ENCODE measurements at places on chromosomes 3 and 15.

DNA sequence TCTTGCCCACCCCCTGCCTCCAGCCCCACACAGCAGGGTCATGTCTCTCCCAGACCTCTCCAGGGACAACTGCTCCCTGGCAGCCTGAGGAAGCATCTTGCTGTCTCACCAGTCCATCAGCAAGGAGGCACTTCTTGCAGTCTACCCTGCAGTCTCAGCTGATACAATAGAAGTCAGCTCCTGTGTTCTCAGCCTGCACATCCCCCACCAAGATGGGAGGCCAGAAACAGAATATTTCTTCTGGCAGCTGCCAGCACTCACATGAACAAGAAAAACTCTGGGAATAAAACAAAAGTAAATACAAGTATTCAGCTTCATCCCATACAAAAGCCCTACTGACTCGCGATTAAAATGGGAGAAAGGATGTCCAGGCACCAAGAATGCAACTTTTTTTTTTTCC is 457.4 kb upstream of the PROK2 start:
- no peak for DNase-seq

DNA sequence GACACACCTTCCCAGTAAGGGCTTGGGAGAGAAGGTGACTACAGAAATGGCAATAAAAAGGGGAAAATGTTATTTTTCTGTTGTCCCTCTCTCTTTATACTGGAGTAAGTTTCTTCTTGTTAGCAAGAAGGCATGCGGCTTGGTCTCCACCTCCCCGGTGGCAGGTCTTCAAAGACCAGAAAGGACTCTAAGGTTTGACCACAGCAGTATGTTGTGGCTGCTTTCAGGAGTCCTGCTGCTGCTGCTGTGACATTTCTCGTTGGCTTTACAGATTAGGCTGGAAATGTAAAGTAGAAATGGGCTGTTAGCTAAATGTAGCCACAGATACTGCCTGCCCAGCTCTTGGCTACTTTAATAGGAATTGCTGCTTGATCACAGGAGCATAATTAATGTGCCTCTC is 175.8 kb upstream of the ZBTB20 start:
- no peak for DNase-seq

DNA sequence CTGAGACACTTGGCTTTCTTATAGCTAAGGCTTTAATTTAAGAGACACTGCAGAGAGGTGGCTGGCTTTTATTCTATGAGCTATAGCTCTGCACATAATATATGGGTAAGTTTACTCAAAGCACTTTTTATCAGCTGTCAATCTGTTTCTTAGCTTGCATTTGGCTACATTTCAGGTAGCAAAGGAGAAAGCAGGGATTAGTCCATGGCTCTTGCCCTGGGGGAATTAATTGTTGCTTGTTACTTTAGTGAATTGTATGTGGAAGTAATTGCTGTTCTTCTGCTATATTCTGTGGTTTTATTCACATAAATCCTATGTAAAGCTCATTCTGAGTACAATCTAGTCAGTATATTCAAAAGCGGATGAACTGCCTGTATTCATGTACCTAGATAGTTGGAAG is 14.4 kb upstream of the CCDC39 start:
- no peak for DNase-seq

- peak; percentile 72 for DNase-seq
These were observed 1.1 kb downstream of the RPS17 start for GRCh38 chr15:82538961-82539690.

- DNase-seq: no peak
These were observed 121.4 kb downstream of the ADCY5 start for GRCh38 chr3:123327480-123327879.

DNA sequence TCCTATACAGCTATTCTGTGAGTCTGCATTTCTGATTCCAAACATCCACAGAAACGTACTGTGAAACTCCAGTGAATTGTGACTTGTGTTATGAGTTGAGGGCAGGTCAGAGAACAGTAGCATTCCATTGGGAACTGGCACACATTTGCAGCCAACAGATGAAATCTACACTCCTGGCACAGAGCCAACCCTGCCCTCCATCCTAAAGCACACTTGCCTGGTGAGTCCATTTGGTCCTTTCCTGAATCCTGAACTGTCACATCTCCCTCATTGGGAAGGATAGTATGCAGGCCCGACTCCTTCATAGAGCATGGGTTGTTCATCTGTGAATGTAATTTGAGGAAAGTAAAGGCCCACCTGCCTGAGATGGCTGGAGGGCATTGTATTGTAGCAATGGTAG is 314.3 kb upstream of the RASGRP1 start:
- no peak for DNase-seq

DNA sequence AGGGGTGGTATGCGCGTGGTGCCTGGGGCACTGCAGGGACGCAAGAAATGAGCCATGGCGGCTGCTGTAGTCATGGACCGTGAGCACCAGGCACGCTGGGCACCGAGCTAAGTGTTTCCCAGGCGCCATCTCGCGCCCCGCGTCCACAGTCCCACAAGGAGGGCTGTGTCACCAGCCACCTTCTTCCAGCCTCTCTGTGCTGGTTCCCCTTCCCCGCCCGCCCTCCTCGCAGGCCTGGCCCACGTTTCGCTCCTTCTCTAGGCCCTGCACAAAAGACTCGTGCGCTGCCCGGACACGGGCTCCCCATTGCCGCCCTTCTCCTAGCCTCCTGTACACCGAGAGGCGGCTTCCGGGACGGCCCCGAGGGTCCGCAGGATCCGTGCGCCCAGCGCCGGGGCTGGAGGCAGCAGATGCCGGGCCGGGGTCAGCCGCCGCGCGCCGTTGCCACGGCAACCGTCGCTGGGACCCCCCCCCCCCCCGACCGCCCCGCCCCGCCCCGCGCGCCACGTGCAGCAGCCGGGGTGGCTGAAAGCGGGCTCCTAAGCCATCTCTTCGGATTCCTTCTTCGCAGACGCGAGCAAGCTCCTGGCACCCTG is 113.4 kb downstream of the SRGAP3 start:
- no peak for DNase-seq

DNA sequence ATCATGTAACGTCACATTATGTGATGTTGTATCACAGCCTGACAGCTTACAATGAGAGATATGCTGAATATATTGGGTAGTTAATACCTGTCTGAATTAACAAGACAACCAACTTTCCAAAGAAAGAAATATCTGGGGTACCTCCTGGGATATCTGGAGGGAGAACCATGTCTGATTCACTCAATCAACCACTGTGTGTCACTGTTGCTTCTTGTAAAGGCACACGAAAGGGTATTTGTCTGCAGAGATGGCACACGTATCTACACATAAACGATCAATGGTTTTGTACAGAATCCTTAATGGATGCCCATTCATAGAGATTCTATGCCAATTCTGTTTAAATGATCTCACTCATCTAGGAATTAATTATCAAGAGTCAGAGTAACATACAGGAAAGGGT is 252.1 kb upstream of the TMCO5A start:
- peak; percentile 71 for DNase-seq

DNA sequence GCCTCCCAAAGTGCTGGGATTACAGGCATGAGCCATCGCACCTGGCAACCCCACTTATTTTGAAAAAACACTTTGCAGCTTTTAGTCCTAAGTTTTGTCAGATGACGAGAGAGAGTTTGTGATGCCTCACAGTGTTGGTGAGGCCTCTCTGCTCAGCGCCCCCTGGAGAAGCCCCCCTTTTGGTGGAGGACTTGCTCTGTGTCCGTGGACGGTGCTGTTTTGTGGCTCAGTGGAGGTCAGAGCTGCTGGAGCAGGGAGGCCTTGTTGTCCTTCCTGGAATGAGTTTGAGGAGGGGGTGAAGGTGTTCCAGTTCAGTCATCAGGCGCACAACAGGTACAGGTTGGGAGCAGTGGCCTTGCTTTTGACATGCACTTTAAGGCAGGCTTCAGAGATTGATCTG is 58.0 kb downstream of the PGPEP1L start:
- no peak for DNase-seq

DNA sequence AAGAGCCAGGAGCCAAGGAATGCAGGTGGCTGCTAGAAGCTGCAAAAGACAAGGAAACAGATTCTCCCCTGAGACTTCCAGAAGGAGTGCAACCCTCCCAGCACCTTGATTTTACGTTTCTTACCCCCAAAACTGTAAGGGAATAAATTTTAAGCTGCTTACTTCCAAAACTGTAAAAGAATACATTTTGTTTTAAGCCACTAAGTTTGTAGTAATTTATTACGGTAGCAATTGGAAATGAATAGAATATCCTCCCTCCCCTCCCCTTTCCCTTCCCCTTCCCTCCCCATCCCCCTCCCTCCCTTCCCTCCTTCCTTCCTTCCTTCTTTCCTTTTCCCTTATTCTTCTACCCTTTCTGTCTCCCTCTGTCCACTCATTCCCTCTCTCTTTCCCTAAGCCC is 203.7 kb upstream of the CFAP20DC start:
- no peak for DNase-seq

GRCh38 chr3:135267487-135267886 is 472.4 kb downstream of the EPHB1 start:
- DNase-seq: no peak

- no peak for DNase-seq
These were observed 49.1 kb upstream of the TMEM158 start for GRCh38 chr3:45275006-45275704.

DNA sequence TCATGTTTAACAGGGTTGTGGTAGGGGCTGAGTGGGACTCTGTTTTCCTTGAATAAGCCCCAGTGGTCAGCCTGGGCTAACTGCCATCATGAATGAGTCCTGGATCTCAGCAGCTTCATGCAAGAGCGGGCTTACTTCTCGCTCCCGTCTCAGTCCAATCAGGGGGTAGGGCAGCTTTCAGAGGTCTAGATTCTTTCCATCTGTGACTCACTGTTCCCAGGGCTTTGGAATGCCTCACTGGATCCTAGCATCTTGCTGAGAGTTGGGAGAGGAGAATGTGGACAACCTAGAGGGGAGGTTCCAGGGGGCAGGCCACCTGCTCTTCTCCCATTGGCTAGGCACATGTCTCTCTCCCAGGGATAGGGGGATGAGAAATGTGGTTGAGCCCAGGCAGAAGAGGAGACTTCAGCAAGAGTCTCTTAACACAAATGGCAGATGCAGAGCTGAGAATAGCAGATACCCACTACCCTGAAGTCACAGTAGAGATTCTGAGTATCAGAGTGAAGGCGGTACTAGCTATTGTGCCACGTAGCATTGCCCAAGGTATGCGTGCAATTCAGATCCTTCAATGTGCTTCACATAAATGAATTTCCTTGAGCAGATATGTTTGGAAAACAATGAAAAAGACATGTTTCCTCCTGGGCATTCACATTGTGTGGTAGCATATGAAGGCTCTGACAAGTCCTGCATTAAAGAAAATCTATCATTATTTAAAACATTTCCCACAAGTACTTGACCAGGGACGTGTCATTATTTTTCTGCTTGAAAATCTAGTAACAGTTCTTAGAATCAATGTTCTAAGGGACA is 257.7 kb upstream of the PROK2 start:
- DNase-seq: peak; percentile 85

All from osteoblast (primary cell).